HCT116 (cell line): ENCODE measurements at places on chromosomes 2 and 18. TPM values are rescaled to one million over a fixed set of nuclear protein-coding genes. Genes with fewer than 3 reads are reported as not detected.

- H3K4me1 ChIP-seq = peaks cover 16% of the 10 kb centered on the region
- H3K27me3 ChIP-seq = no peaks in the 10 kb centered on the region
- H3K27ac ChIP-seq = peak within 1 kb of the TSS; percentile 81; the same call in 1 of the 2 replicates
- no peaks in the 10 kb centered on the region for H3K36me3 ChIP-seq
- no peak for DNase-seq
Measured at GRCh38 chr2:105744909-105745853, at the start of gene NCK2. Gene NCK2 (plus strand): TSS chr2:105744912. CDS start chr2:105855064, 110,152 bp downstream.

DNA sequence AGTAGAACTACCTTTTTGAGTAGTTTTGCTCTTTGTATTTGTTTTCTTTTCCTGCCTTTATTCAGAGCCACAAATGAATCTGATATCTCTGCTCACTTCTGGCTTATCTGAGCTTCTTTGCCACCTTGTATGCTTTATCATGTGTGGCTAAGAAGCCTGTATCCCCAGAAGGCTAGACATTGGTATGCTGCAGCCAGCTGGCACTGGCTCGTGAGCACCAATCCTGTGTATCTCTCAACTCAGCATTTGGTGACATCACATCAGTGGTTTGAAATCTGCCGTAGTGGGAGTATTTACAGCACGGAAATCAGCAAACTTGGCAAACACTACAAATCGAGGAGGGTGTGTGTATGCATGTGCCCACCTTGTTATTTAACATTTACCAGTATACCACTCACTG, 183.7 kb upstream of the LHCGR start:
- H3K36me3 ChIP-seq = no peaks in the 10 kb centered on the region
- DNase-seq = no peak
- no peak overlapping the region for H3K4me3 ChIP-seq
- no peak overlapping the region for H3K27ac ChIP-seq
- H3K4me1 ChIP-seq = no peaks in the 10 kb centered on the region

- no peak overlapping the region for H3K4me3 ChIP-seq
- H3K27me3 ChIP-seq = no peaks in the 10 kb centered on the region
- no peak overlapping the region for H3K27ac ChIP-seq
- no peaks in the 10 kb centered on the region for H3K36me3 ChIP-seq
Measured at GRCh38 chr2:121149384-121149783, 135.6 kb downstream of the TFCP2L1 start.

GRCh38 chr2:160389875-160390274, 103.7 kb downstream of the RBMS1 start:
- H3K4me1 ChIP-seq = peaks cover 10% of the 10 kb centered on the region
- no peak for DNase-seq
- no peak overlapping the region for H3K4me3 ChIP-seq
- no peak overlapping the region for H3K27ac ChIP-seq
- no peaks in the 10 kb centered on the region for H3K27me3 ChIP-seq

DNA sequence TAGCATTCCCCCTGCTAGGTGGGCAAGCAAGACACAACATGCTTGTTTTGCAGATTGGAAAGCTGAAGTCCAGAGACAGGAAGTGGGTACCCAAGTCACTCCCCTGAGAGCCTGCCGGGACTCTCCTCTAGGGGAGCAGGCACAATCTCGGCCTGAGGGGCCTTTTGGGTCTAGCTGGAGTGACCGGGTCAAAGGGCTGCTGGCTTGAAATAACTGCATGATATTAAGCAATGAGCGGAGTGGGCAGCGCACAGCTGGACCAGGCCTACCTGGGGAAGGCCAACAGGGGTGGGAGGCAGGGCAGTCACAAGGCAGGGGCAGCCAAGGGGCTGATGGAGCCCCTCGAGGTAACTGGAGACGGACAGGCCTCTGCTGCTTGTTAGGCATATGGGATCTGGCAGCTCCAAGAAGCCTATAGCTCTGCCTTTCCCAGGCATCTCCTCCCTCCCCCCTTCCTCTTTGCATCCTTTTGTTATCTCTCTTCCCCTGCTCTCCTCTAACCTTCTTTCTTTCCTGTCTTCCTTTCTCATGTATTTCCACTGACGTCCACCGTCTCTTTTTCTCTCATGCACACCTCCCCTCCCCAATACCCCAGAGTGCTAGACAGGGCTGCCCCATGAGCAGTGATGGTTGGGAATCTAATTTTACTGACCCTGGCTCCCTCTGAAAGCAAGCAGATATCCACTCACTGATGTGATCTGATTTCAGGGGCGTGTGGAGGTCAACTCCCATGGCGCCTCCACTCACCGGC, 237.5 kb downstream of the LOXHD1 start:
- no peaks in the 10 kb centered on the region for H3K36me3 ChIP-seq
- peaks cover 8% of the 10 kb centered on the region for H3K4me1 ChIP-seq
- no peak overlapping the region for H3K27ac ChIP-seq
- DNase-seq = no peak

DNA sequence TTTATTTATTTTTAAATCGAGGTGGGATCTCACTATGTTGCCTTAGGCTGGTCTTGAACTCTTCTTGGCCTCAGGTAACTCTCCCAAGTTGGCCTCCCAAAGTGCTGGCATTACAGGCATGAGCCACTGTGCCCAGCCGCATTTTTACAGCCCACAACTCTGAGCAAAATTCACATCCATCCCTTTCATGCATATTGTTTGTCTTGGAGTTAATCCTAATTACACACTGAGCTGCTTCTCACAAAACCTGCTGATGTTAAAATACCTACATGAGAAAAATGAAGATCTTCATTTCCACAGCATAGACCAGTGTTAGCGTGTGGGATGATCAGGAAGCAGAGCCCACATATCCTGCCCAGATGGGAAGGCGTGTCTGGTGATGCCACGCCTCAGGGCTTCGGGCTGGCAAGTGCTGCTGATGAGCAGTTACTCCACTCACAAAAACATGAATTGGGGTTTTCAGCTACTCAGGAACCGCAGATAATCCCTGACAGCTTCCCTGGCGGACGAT, 14.6 kb downstream of the ITGB1BP1 start:
- H3K27me3 ChIP-seq = no peaks in the 10 kb centered on the region
- no peaks in the 10 kb centered on the region for H3K4me1 ChIP-seq
- H3K4me3 ChIP-seq = no peak overlapping the region

DNA sequence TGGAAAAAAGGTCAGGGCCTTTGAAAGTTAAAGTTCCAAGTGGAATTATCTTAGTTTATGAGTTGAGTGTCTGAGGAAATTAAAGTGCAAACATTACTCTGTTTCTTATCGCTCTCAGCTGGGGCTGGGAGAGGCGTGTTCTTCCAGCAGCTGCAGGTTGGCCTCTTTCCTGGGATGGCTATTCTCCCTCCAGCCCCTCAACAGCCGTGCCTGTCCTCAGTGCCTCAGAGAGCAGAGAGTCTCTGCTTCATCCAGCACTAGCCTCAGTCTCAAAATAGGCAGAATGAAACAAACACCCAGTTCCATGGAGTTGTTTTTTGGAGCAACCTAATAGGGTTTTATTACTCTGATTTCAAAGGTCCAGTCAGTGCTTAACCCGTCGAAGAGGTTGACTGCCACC, 298.1 kb downstream of the GALR1 start:
- no peaks in the 10 kb centered on the region for H3K4me1 ChIP-seq
- no peaks in the 10 kb centered on the region for H3K27me3 ChIP-seq
- H3K36me3 ChIP-seq = no peaks in the 10 kb centered on the region
- no peak overlapping the region for H3K4me3 ChIP-seq
- no peak for DNase-seq

- H3K4me1 ChIP-seq = no peaks in the 10 kb centered on the region
- no peaks in the 10 kb centered on the region for H3K27me3 ChIP-seq
- H3K36me3 ChIP-seq = no peaks in the 10 kb centered on the region
Measured at GRCh38 chr2:156708051-156708450, 271.9 kb downstream of the GPD2 start.

Gene TLX2
- total RNA-seq = not detected

DNA sequence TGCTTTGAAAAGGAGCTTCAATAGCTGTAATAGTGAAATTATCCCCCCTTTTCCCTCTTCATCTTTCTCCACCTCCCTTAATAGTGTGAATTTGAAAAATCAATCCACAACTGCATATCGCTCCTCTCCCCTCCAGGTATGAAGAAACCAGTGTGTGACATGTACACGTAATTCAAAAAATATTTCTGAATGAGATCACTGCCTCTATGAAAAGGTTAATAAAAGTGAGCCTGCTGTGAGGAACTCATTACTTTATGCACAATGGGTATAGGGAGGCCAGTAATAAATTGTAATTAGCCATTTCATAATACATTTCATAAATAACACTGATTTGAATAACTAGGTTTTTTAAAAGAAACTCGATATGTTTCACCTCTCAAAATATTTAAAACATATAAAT, 209.0 kb upstream of the KYNU start:
- no peaks in the 10 kb centered on the region for H3K36me3 ChIP-seq
- no peak overlapping the region for H3K27ac ChIP-seq
- no peaks in the 10 kb centered on the region for H3K27me3 ChIP-seq
- DNase-seq = no peak
